Activated naive CD4-positive, alpha-beta T cell treated with Interleukin-2 at 50 U/mL for 16 hours (primary cell): ENCODE measurements at places on chromosomes 3 and 15.

GRCh38 chr3:121508389-121508788, 37.4 kb downstream of the POLQ start:
- no peak for DNase-seq

GRCh38 chr15:87849181-87849580, 407.4 kb downstream of the NTRK3 start:
- DNase-seq: no peak

DNA sequence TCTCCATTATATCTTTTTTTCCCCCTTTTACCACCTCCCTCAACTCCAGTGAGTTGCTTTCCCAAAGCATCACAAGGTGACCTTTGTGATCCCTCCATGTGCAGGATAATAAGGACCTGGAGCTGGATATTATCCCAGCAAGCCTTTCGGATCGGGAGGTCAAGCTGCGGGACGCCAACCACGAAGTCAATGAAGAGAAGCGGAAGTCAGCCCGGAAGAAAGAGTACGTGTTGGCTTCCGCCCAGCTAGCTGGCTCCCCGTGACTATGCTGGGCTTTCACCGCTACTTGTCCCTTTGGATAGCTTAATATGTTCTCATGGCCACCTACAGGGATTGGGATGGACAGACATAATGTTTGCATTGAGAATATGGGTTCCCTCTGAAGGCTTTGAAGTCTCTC, 273.7 kb upstream of the UMPS start:
- DNase-seq: no peak

DNA sequence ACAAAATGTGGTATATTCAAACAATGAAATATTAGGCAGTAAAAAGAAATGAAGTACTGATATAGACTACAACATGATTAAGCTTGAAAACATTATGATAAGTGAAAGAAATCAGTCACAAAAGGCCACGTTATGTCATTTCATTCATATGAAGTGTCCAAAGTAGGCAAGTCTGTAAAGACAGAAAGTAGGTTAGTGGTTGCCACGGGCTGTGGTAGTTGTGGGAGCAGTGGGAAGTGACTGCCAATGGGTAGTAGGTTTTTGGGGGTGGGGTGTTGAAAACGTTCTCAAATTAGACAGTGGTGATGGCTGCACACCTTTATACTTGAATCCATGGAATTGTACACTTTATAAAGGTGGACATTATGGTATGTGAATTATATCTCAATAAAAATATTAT, 12.1 kb downstream of the GALNT15 start:
- no peak for DNase-seq

- DNase-seq: no peak
These were observed 22.2 kb upstream of the TRIM42 start for GRCh38 chr3:140655678-140656077.

DNA sequence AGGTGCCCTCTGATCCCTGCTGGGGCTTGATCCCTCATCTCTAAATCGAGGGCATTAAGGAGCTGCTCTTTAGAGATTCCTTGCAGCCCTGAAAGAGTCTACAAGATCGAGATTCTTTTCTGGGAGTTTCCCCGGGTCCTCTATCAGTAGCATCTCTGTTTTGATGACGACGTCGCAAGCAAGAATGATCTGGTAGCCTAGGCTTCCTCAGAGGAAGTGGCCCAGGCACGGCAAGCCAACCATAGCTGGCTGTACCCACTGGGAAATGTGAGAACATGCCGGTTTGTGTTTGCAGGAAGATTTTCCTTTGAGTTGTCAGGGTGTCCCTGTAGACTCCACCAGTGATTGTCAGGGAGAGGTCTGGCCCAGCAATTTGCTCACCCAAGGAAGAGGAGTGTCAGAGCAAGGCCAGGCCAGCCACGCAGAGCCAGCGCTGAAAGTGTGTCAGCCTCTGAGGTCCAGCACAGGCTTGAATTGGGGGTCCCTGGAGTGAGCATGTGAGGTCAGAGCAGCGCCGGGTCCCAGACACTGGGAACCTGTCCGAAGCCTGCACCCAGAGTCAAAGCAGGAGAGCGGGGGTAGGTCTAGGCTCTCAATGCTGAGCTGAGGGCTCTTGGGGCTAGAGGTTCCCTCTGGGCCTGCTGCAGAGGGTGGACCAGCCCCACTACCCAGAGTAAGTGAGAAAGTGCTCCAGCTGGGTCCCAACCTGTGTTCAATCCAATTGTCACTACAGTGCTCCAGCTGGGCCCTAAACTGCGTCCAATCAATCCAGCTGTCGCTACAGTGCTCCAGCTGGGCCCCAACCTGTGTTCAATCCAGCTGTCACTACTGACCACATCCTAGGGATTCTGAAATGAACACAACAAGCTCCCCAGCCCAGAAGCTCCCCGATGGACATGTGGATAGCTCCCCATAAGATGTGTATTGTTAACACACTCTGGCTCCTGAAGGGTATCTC, 95.7 kb downstream of the CHDH start:
- peak; percentile 14 for DNase-seq

- no peak for DNase-seq
These were observed 80.0 kb upstream of the WNT5A start for GRCh38 chr3:55567121-55567520.

DNA sequence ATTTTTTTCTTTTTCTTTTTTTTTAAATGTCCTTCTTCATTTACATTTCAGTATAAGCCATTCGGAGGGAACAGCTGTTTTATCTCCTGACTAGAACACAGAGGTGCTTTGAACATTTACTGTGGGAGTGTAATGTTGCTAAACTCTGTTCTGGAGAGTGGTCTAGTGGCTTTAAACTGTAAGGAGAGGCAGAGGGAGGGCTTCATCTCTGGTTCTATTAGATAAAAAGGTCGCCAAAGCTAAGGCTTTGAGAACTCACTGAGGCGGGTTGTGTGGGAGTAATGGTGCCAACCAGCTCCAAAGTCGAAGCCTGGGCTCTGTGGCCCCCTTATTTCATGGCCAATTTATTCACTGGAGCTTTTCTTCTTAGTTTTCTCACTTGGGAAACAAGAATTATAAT, 133.2 kb downstream of the ANXA2 start:
- DNase-seq: no peak

DNA sequence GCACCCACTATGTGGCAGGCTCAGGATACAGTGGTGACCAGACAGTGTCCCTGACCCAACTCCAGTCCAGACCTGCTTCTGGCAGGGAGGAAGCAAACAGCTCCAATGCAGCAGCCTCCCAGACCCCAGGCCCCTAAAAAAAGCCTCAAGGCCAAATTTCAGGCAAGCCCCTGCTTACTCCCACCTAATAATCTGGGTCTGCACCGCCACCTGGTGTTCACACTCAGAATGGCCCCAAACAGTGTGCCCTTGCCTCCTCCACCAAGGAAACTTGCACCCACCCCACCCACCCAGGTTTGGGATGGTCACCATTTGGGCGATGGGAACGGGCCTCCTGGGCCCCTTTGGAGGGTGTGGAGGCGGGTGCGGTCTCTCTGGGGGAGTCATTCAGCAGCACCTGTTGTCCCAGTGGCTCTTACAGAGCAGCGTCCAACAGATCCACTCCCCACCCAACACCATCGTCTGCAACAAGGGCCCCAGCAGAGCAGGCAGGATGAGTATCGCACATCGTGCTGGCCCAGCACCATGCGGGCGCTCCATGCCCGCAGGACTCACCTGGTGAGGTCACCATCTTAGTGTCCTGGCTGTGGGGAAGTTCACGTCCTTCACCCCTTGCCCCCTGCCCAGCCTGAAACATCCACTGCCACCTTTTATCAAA, 17.3 kb downstream of the C3orf18 start:
- DNase-seq: peak; percentile 69
